ENCODE measurements at places on chromosomes 1 and 21. TPM values are rescaled to one million over a fixed set of nuclear protein-coding genes. Genes with fewer than 3 reads are reported as not detected.

OR2W3 gene
- total RNA-seq = not detected

HSPA6 gene
- 0.17 TPM for total RNA-seq

POMGNT1 gene
- total RNA-seq = 20.3 TPM

NUP210L gene
- 0.17 TPM for total RNA-seq

NEK2 gene
- 0.19 TPM for total RNA-seq

RNF187 gene
- 34.8 TPM for total RNA-seq

FMO1 gene
- not detected for total RNA-seq

TNFRSF4 gene
- 3.2 TPM for total RNA-seq

KRTAP13-3 gene
- not detected for total RNA-seq

OR2T35 gene
- total RNA-seq = not detected

S100A7A gene
- not detected for total RNA-seq

MUL1 gene
- 19.7 TPM for total RNA-seq

CR1L gene
- not detected for total RNA-seq

RHD gene
- 0.19 TPM for total RNA-seq

PLK3 gene
- 599 TPM for total RNA-seq

GBP7 gene
- 0.17 TPM for total RNA-seq

TSPAN2 gene
- 0.43 TPM for total RNA-seq

HTR6 gene
- 0.87 TPM for total RNA-seq

CD84 gene
- total RNA-seq = 31.7 TPM

GUCA2A gene
- not detected for total RNA-seq

PTGFR gene
- total RNA-seq = not detected

KPRP gene
- total RNA-seq = not detected

HES3 gene
- total RNA-seq = not detected

Data from CD8-positive, alpha-beta T cell (primary cell).